Lung microvascular endothelial cell (primary cell): ENCODE measurements at places on chromosomes 6 and 20. TPM values are rescaled to one million over a fixed set of nuclear protein-coding genes. Genes with fewer than 3 reads are reported as not detected.
A peak's percentile ranks its signal among the peaks of the same experiment; 100 is the strongest.

GRCh38 chr20:63448031-63448430 is 24.4 kb downstream of the KCNQ2 start:
- no peak for DNase-seq

GRCh38 chr20:59013031-59013951 is 5.9 kb upstream of the TUBB1 start:
- no peak for DNase-seq

The CLPSL2 gene
- not detected in 2 replicates for total RNA-seq

DNA sequence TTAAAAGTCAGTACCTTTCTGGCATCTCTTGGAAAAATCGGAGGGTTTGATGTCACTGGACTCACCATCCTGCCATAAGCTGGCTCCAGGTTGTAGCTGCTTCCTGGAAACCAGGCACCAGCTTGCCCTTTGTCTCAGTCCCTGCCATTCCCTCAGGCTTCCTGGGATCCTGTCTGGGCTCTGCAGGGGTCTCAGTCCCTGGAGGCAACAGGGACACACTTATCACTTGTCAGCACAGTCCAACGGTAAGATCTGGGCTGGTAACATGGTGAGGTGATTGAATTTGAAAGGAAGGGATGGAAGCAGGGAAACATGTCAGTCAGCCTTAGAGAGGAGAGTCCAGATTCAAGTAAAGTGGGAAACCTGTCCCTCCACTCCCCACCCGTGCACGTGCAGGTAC is 147.6 kb upstream of the ECI2 start:
- no peak for DNase-seq

DNA sequence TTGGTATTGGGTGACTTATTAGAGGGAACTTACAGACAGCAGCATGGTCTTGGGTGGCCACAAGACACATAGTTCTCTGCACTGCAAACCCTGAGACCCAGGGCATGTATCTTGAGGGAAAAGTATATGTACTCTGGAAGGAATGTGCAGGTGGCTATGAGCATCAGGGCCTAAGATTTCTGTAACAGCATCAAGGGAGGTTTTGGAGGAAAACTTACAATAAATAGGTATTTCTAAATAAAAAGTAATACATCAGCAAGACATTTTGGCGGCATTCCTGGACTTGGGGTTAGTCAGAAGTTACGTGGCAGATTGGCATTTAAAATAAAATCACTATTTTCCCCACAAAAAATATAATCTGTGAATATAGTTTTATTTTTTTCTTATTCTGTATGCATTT is 8.0 kb upstream of the STX7 start:
- DNase-seq, result no peak

The RAD21L1 gene
- total RNA-seq, result not detected in 2 replicates

GRCh38 chr6:126020305-126021050 is 34.1 kb downstream of the TRMT11 start:
- no peak for DNase-seq

DNA sequence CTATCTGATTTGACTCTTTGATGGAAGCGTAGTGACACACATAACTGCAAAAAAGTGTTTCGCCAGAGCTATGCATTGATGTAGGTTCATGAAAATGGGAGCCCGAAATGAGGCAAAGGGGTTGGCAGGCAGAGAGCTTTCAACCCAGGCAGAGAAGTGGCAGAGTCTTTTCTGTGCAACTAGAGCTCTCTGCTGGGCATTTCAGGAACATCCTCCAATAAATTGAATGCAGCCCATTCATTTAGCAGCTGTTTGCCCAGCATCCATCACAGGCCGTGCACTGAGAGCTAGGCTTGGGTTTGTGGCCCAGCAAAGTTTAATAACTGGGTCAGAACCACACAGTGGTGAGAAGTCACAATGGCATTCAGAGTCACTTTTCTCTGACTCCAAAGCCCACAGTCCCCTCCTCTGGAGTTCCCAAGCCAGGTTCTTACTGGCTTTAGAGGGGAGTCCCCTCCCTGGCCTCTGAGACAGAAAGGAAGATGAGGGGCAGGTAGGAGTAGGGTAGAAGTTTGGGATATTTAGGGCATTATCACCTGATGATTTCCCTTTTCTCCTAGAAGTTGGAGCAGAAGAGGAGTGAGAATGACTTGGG is 31.8 kb upstream of the ELMO2 start:
- peak; percentile 25 for DNase-seq

- no peak for DNase-seq
Observed at GRCh38 chr6:39792540-39793450, 619 bp downstream of the DAAM2 start.

DNA sequence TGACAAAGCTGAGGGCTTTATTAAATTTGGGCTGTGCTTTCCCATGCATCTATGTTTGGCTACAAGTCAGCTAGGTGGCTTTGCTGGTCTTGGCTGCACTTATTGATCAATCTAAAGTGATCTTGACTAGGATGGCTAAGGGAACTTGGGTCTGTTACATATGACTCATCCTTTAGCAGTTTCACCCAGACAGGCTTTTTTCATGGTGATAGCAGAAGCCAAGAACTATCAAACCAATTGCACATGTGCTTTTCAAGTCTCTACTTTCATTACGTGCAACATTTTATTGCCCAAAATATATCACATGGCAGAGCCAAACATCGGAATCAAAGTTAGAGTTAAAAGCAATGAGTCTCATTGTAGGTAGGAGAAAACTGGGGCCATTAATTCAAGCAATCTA is 626.3 kb downstream of the TENT5A start:
- DNase-seq, result no peak

- no peak for DNase-seq
Observed at GRCh38 chr6:41418741-41419140, 83.3 kb downstream of the NCR2 start.

DNA sequence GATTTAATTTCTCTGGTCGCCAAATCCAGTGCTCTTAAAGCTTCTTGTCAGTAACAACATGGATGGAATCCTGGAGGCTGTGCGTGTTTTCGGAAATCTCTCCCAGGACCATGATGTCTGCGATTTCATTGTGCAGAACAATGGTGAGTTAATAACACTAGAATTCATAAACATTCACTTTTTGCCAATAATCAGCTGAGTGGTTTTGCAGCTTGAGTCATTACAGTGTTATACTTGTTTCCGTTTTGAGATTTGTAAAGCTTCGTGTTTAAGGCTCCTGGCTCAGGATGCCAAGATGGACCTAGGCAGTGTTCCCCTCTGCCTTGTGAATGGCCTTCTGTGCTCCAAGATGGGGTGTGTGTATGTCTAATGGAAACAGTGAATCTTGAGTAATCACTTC is 113.8 kb downstream of the ARMC2 start:
- DNase-seq, result peak; percentile 92

The COL9A3 gene
- 0.44 and 0.99 TPM in 2 replicates for total RNA-seq

- DNase-seq, result no peak
Observed at GRCh38 chr20:34817801-34818200, 7.7 kb downstream of the NCOA6 start.

- no peak for DNase-seq
Observed at GRCh38 chr6:154954347-154954746, 40.8 kb upstream of the TIAM2 start.

The ERVFRD-1 gene
- total RNA-seq, result under 0.01 TPM in 1 of 2 replicates, not detected in the other

GRCh38 chr20:18031888-18032509 is 25.7 kb downstream of the OVOL2 start:
- DNase-seq, result no peak

The IP6K3 gene
- total RNA-seq, result not detected in 2 replicates

The CRISP3 gene
- total RNA-seq, result not detected in 2 replicates

DNA sequence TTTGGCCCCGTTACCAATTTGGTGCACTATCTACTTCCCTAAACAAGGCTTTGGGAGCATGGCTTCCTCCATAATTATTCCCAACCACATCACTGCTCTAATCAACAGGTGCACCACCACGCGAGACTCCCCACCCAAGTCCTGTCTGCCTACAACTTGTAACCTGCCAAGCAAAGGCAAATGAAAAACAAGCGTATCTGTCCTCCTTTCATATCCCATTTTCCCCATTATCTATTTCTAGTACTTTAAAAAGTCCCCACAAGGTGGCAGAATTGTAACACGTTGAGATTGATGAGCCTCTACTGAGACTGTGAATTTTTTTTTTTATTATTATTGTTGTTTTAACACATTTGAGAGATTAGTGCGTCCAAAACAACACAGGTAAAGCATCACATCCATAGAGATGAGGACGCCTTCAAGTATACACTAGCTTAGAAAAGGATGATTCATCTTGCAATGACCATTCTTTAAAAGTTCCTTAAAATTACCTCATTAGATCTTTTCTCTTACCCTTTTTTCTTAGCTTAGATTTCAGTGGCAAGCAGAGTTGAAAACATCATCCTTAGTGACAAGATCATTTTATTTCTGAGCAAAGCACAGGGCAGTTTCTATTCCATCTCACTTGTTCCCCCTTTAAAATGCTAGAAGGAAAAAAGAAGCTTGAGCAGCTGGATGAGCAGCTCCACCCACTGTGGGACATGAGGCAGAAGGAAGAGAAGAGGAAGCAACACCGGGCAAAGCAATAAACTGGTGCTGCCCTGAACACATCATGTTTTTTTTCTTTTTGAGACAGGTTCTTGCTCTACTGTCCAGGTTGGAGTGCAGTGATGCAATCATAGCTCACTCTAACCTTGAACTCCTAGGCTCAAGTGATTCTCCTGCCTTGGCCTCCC is 210.8 kb downstream of the ARHGAP18 start:
- DNase-seq, result peak; percentile 67

GRCh38 chr20:63176427-63177133 is 39.4 kb downstream of the YTHDF1 start:
- no peak for DNase-seq

GRCh38 chr6:164168595-164168994 is 754.1 kb downstream of the QKI start:
- peak; percentile 5 for DNase-seq

DNA sequence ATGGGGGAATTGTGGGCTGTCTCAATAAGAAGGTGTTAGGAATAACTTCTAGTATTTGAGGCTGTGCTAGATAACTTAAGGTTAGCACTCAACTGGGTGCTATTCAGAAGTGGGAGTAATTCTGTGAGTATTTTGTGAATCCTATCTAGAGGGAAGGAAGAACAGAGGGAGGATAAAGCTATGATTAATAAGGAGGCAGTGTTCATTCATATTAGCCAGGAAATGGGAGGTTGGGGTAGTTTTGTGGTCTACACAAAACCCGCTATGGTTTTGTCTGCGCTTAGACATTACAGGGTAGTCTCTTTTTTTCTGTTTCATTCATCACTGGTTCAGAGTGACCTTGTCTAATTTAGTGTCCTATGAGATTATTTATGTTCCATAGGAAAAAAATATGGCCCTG is 341.0 kb downstream of the ARHGAP18 start:
- DNase-seq, result no peak

The ZNF217 gene
- total RNA-seq, result 8.3 and 9.7 TPM in 2 replicates

DNA sequence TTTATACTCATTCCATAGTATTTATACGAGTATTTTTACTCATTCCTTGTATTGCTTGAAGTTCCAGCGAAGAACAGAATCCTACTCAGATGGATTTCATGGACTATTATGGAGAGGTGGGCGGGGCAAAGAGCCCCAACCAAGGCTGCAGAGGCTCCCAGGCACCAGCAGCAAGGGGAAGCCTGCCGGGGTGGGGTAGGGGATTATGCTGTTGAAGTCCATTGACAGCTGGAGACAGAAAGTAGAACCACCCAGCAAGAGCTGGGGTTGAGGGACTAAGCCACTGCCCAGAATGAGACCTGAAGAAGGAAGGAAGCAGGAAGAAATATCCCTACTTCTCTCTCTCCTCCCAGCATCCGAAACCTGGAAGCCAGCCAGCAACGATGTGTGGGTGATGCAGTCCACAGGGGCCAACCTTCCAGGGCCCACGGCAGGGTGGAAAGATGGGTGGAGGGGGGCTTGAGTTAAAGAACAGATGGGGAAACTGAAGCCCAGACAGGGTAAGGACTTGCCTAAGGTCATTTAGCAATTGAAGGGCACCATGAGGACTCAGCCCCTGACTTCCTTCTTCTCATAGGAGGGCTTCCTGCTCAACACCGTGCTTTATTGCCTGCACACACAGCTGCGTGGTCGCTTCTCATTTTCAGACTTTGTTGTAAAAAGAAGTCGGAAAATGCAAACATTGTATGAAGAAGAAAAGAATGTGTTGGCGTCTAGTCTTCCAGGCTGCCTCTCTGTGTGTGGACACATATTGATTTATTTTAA is 18.3 kb upstream of the GTSF1L start:
- DNase-seq, result no peak

The ADGRB3 gene
- total RNA-seq, result not detected in 2 replicates

DNA sequence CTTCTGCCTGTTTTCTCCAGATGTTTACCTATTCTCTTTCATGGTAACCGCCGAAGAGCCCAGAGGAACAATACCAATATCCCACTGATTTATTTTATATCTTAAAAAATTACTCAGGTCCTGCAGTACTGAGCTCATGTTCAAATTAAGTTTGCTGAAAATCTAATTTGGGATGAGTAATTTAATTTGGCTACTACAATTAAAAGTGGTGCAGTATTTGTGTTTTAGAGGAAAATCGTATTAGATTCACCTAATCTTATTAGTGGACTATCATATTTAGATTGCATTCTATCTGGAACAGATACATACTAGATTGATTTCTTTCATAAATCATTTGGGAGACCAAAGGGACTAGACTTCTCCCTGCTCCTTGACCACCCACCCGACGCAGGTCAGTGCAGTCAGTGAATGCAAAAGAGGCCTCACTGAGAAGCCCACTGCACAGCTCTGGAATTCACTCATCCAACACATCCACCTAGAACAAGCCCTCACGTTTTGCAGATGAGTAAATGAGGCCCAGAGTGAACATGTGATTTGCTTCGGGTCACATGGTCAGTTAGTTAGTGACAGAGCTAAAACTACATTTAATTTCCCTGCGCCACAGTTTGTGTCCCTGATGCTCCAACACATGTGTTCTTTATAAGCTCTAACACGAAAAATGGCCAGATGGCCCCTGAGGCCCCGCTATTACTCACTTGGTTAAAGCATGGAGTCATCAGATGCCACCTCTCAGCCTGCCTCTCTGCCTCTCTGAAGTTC is 101.8 kb downstream of the TRERF1 start:
- no peak for DNase-seq

DNA sequence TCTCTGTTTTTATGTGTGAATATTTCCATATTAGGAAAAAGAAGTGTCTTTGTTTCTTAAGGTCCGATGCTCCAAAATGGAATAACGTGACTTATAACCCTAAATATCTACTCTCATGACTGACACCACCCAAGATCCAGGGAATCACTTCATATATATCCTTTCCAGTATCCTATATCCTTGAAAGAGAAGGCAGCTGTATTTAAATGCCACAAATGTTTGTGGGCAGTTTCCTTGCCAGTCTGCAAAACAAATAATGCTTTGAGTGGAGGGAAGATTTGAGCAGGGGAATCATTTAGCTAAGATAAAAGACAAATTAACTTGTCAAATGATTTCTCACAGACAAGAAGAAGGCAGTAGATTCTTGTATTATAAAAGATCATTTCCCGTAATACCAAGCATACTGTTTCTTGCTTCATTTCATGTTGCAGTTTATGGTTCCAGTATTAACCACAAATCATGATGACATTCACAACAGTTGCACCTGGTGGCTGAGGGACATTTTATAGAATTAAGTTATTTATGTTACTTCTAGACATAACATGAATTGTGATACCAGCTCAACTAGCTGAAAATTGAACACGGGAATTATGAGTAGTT is 30.0 kb upstream of the FABP7 start:
- DNase-seq, result no peak

GRCh38 chr20:31608251-31608945 is 3.3 kb downstream of the ID1 start:
- peak; percentile 99 for DNase-seq
